A172 (cell line): ENCODE measurements at places on chromosomes 5 and 9.

GRCh38 chr5:139878093-139878492 lies 82.5 kb downstream of the PSD2 start:
- DNase-seq: peak; percentile 22

GRCh38 chr9:123225995-123226394 lies 42.4 kb downstream of the STRBP start:
- DNase-seq: no peak

- peak; percentile 13 for DNase-seq
Measured at GRCh38 chr5:2093859-2094615, 211.3 kb upstream of the IRX4 start.

GRCh38 chr5:14351086-14351661 lies 208.0 kb downstream of the TRIO start:
- DNase-seq: no peak

- DNase-seq: no peak
Measured at GRCh38 chr9:28105001-28105400, 531.7 kb upstream of the C9orf72 start.

GRCh38 chr9:119289740-119290433 lies 79.3 kb downstream of the BRINP1 start:
- DNase-seq: peak; percentile 32

- peak; percentile 46 for DNase-seq
Measured at GRCh38 chr9:99162759-99163364, 57.9 kb downstream of the TGFBR1 start.

- DNase-seq: no peak
Measured at GRCh38 chr9:2367970-2368369, 253.6 kb upstream of the VLDLR start.

DNA sequence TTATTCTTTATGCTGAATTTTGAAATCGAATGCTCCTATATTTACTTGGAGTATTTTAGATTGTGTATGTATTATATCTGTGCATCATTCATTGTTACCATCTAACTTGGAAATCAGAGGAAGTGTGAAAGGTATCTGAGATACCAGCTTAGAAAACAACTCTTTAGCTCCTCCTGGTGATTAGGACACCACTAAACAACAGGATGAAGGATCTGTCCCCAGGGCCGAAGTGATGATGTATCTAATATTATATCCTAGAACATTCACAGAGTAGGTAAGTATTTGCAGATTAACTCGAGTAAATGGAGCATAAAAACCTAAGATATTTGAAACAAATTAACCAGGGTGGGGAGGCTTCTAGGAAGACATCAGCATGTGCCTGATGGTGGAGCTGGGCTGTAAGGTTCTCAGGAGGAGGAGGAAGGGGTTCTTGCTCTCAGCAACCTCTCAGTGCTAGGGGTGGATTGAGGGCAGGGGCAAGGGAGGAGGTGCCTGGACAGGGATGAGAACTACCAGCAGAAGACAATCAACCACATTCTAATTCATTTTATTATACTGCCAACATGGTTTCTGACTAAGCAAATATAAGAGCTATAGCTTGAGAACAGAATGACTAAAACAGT lies 2.6 kb upstream of the NFIL3 start:
- DNase-seq: peak; percentile 62

DNA sequence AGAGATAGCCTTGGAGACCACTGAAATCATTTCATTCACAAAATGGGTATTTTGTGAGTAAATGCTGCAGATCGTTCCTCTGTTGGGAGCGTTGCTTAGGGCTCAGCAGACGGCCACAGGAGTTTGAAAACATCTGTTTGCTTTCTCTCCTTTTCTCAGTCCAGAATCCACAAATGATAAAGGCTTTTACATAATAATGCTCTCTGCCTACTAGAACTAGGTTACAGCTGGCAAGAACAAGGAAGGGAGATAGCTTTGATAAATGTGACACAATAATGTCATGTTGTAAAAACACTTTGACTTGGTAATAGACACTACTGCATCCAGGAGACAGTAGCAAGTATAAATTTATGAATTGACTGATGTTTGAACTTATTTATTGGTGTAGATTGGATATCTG lies 1072.4 kb upstream of the CDH6 start:
- no peak for DNase-seq

- DNase-seq: no peak
Measured at GRCh38 chr9:2210201-2210600, 195.1 kb downstream of the SMARCA2 start.
